ENCODE measurements at places on chromosomes 5 and 9.

- DNase-seq: peak; percentile 11
These were observed 38.6 kb downstream of the RANBP6 start for GRCh38 chr9:5976674-5977397.

- no peak for DNase-seq
These were observed 165.1 kb upstream of the PRR16 start for GRCh38 chr5:120298981-120299380.

DNA sequence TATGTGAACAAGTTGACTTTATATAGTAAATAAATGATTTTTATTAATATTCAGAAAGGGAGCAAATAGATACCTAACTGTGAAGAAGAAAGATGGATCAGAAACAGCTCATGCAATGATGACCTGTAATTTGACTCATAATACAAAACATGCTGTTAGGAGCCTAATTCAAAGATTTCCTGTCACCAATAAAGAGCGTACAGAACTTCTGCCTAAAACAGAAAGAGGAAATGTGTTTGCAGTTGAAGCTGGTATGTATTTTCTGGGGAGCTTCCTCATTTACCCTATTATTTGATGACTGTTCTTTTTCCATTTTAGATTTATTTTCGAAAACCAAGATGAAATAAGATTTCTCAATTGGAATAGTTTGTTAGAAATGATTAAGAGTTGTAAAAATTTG, 11.4 kb downstream of the YTHDC2 start:
- no peak for DNase-seq

GRCh38 chr9:116555556-116556155, 131.4 kb upstream of the TRIM32 start:
- DNase-seq: no peak

DNA sequence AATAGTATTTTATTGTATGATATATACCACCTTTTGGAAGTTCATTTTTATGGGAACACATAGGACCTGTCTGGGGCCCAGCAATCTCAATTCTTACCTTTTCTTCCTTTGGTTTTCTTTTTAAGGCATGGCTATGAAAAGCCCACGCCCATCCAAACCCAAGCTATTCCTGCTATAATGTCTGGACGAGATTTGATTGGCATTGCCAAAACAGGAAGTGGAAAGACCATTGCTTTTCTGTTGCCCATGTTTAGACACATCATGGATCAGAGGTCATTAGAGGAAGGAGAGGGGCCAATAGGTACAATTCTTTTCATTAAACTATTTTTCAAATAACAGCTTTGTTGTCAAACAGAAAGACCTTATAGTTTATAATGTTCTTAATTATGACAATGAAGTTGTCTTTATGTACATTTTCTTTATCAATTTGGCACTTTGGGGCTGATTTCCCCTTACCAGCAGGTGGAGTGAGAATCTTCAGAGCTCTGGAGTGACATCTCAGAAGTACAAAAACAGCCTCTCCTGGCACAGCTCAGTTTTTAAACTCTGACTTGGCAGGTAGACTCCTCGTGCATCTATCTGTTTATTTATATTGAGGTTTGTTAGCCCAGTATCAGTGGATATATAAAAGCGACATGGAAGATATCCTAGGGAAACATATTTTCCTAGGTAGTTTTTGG, 25.8 kb downstream of the DDX46 start:
- no peak for DNase-seq

DNA sequence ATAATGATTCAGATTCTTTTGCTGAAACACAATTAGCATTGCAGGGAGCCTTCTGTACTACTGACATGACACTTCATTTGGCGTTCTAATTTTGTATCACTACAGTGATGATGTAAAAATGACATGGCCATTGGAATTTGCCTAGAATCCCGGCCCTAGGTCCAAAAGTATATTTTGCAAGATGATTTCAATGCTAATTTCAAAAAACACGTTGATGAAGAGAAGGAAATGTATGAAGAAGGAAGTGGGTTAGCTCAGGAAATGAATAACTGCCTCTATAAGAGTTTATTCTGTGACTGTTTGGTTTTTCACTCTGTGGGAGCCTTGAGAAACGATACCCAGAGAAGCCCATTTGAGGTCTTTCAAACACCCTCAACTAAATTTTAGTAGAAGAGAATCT, 59.3 kb downstream of the OSTF1 start:
- DNase-seq: peak; percentile 4

DNA sequence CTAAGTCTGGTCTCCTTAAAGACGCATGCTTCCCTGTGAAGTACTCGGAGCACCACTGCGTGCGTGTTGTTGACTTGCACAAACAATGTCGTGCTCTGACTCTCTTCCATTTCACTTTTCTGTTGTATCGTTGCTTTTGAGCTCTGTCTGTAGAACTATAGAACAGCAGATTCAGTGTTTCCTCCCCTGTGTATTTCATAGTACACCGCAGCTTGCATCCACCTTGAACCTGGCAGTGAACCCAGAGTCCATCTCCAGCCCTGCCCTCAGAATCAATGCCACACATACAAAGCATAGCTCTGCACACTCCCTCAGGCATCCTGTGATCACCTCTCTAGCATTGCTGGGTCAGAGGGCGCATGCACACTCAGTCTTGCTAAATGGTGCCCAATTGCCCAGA, 37.2 kb upstream of the ADAMTS2 start:
- DNase-seq: no peak

DNA sequence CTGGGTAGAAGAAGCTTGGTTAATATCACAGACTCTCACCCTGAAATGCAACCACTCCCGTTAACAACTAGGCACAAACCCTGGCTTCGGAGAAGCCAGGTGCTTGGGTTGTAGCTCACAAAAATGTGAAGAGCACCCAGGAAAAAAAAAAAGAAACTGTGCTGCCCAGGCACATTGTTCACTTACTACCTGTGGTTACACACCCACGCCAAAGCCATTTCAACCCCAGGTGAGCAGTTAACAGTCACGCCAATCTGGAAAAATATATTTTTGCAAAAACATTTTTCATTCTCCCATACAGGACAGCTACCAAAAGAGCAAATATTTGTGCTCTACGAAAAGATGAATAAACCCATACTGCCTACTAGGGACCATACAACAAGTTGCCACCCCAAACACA, 49.2 kb downstream of the SIL1 start:
- DNase-seq: no peak

- no peak for DNase-seq
These were observed 6.3 kb upstream of the MXD3 start for GRCh38 chr5:177317959-177318377.

- DNase-seq: no peak
These were observed 131.0 kb upstream of the RORB start for GRCh38 chr9:74366111-74366510.

- DNase-seq: no peak
These were observed 196.4 kb downstream of the CDK5RAP2 start for GRCh38 chr9:120383611-120383998.

GRCh38 chr5:178149199-178149932, 4.3 kb downstream of the NHP2 start:
- no peak for DNase-seq

- no peak for DNase-seq
These were observed 15.0 kb downstream of the PSD2 start for GRCh38 chr5:139810341-139811273.

DNA sequence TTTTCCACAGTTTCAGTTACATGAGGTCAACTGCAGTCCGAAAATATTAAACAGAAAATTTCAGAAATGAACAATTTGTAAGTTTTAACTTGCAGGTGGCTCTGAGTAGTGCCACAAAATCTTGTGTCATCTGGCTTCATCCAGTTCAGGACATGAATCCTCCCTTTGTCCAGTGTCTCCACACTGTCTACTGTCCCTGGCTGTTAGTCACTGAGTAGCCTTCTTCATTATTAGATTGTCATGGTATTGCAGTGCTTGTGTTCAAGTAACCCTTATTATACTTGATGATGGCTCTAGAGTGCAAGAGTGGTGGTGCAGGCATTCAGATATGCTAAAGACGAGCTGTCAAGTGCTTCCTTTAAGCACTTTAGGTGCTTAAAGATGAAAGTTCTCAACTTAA, 65.3 kb downstream of the CFAP95 start:
- DNase-seq: no peak

DNA sequence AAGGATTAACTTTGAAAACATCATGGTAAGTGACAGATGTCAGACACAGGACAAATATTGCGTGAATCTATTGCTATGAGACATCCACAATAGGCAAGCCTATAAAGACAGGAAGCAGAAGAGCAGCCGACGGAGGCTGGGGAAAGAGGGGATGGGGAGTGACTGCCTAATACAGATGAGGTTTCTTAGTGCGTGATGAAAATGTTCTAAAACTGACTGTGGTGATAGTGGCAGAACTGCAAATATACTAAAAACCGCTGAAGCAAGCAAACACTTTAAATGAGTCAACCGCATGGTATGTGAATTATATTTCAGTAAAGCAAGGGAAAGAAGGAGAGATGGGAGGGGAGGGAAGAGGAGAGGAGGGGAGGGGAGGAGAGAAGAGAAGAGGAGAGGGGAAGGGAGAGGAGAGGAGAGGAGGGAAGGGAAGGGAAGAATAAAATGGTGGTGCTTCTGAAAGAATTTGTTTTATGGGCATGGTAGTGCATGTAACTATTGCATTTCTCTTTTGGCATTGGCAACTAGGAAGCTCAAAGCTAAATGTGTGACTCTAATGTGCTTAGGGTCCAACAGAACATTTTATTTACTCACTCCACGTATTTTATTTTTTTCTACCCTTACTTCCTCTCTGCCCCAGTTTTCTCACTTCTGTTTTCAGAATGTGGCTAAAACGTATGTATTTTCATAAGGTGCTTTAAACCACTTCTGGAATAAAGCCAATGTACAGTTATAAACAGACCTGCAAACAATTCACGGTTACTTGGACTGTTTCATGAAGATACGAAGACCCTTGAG, 21.3 kb downstream of the AKNA start:
- no peak for DNase-seq

GRCh38 chr5:173743641-173744343, 127.3 kb upstream of the BOD1 start:
- peak; percentile 73 for DNase-seq

DNA sequence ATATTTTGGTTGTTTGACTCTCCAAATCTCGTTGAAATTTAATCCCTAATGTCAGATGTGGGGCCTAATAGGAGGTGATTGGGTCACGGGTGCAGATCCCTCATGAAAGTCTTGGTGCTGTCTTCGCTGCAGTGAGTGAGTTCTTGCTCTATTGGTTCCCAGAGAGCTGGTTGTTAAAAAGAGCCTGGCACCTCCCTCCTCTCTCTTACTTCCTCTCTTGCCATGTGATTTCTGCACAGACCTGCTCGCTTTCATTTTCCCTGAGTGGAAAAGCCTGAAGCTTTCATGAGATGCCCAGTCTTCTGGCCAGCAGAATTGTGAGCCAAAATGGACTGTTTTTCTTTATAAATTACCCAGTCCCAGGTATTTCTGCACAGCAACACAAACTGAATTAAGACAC, 221.6 kb downstream of the MAT2B start:
- peak; percentile 20 for DNase-seq

DNA sequence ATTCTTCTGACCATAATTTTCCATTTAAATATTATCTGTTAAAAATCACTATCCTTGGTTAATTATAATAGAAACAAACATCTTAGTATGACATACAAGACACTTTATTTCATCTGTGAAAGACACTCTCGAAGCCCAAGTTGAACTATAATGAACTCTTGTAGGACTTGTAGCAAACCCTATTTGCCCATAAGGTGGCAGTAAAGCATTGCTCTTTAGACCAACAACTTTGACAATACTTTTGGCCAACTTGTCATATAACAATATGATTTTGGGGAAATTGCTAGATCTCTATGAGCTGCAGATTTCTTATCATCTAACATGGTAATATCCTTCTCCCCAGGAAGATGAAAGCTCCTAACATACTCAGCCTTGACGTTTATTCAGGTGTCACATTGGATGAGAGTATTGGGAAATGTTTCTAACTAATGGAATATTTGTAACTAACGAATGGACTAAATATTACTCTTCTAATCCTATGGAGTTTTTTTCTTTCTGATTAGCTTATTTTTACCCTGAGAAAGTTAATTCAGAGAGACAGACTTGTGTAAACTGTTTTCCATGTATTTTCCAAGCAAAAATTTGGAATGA, 11.0 kb downstream of the SPINK14 start:
- peak; percentile 4 for DNase-seq

DNA sequence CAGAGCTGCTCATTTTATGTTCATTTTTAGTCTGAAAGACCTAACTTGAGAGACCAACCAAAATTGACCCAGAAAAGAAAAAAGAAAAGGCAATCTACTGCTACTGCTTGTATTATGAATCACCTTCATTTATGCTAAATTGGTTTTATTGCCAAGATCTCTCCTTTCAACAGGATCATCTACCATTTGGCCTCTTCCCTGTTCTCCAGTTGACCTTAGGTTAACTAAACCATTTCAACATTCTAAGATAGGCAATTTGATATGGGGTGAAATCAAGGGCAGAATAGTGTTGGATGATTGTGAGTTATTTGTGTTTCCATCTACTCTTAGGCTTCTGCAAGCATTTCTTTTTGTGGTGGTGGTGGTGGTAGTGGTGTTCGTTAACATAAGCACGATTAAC, 48.3 kb upstream of the POU4F3 start:
- no peak for DNase-seq

GRCh38 chr5:54835647-54836046, 149.7 kb downstream of the ESM1 start:
- no peak for DNase-seq

DNA sequence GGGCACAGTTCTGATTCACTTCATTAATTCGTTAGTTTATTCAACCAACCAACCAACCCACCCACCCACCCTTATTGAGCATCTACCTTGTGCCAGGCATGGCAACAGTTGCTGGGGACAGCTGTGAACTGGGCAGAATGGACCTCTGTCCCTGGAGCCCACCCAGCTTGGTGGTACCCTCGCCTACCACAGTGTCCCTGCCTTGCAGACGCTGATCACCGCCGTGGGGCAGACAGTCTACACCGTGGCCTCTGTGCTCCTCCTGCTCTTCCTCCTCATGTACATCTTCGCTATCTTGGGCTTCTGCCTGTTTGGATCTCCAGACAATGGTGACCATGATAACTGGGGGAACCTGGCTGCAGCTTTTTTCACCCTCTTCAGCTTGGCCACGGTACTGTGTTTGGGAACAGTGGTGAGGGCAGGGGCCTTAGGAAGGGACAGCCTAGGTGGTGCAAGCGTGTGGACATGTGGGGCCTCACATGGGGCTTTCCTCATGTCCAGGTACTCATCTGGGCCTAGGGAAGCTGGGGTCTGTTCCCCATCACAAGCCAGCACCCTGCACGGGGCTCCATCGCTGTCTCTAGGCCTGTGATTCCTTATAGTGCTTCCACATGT, 26.2 kb downstream of the PITX1 start:
- no peak for DNase-seq

- no peak for DNase-seq
These were observed 48.6 kb downstream of the FOXI1 start for GRCh38 chr5:170154297-170154696.

Measured in GM12878 (cell line).